ENCODE measurements at places on chromosomes 3 and 15. TPM values are rescaled to one million over a fixed set of nuclear protein-coding genes. Genes with fewer than 3 reads are reported as not detected.

- no peak for DNase-seq
Measured at GRCh38 chr3:60045686-60046085, 995.9 kb upstream of the CFAP20DC start.

- no peak for DNase-seq
Measured at GRCh38 chr3:116618930-116619329, 90.6 kb upstream of the TUSC7 start.

DNA sequence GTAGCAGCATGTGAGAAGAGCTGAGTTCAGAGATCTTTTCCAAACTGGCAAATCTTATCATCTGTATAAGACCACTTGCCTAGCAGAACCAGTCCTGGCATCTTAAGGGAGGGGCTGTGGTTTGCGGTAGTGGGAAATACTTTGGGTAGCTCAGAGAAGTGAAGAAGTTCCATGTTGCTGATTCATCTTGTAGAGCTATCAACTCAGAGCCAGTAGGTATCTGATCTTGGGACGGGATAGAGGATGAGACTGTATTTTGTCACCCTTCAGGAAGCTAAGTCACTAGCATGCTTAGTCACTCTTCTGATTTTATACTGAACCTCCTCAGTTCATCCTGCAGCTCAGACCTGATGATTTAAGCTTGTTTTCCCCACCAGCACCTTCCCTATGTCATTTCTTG lies 211.4 kb downstream of the NR1D2 start:
- DNase-seq = no peak

DNA sequence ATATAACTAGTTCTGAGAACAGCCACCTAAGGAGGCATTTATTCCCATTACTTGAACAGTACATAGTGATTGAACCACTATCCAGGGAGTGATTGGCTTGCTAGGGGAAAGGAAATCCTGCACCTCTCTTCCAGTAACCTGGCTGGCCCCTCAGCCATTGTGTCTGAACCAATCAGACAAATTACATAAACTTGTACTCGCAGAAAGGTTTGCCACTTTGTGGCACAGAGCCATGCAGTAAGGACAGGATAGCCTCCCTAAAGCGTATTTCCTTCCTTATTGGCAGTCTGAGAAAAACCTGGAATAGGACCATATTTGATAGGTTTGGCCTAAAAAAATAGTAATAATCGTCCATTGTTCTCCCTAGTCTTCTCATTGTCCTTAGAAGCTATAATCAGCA lies 19.0 kb downstream of the CMSS1 start:
- no peak for DNase-seq

GRCh38 chr3:60675424-60675823 lies 575.8 kb downstream of the FHIT start:
- DNase-seq = no peak

- DNase-seq = peak; percentile 96
Measured at GRCh38 chr3:181711325-181712135, at the start of gene SOX2. SOX2 (plus strand) TSS chr3:181711925; CDS start chr3:181712361, 436 bp downstream.

DNA sequence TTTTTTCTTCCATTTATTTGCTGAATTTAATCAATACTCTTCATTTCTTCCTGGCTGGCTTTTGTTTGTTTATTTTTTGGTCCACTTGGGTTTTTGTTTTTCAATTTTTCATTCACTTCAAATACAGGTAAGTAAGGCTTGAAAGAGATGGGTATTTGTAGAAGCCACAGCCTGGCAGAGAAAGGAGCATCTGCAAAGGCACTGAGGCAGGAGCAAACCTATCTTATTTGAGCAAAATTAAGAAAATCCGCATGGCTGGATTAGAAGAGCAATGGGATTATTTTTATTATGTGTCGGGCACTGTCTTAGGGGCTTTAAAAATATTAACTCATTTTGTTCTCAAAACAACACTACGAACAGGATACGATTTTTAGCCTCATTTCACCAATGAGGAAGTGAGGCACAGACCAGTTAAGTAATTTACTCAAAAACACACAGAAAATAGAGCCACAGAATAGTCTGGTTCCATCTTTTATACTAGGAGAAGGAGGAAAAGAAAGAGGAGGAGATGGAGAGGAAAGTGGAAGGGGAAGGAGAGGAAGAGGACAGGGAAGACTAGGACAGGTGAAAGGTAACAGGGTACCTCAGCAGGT lies 35.1 kb upstream of the CCDC80 start:
- DNase-seq = no peak

DNA sequence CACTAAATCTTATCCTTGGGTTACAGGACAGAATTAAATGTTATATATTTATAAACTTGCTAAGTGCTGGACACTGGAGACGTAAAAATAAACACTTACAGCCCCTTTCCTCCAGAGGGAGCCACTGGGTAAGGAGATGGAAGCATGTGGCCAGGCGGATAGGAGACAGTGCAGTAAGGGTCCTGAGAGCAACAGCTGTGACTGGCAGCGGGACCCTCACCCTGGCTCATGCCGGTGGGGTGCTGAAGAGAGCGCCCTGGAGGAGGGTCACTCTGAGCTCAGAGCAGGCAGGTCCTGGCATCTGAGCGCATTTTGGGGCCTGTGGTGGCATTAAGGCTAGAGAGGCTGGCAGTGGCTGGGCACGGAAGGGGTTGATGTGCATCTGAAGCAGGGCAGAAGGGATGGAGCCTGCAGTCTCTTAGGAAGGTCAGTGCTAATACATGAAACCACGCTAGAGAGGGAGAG lies 16.0 kb downstream of the SEC61A1 start:
- no peak for DNase-seq

DNA sequence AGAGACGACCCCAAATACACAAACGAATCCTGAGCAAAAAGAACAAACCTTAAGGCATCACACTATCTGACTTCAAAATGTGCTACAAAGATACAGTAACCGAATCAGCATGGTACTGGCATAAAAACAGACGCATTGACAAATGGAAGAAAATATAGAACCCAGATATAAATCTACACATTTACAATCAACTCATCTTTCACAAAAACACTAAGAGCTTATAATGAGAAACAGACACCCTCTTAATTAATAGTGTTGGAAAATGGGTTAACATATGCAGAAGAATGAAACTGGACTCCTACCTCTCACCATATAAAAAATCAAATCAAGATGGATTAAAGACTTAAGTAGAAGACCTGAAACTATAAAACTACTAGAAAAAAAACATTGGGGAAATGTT lies 130.3 kb upstream of the DCBLD2 start:
- DNase-seq = no peak

GRCh38 chr3:55367384-55367783 lies 119.7 kb downstream of the WNT5A start:
- DNase-seq = no peak

DNA sequence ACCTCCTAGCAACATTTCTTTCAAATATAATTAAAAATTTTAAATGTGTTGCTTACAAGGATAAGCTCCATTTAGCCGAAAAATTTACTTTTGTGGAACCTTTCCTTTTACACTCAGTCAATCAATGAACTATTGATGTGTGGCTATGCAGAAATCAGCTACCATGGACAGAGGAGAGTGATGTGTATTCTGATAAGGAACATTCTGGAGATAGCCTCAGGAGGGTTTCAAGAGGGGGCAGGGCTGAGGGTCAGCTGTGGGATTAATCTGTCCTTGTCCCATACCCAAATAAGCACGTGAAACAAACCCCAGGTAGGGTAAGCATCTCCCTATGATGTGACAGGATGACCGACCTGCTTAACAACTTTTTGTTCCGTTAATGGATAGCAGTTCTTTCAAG lies 192.6 kb upstream of the PROK2 start:
- DNase-seq = no peak

DNA sequence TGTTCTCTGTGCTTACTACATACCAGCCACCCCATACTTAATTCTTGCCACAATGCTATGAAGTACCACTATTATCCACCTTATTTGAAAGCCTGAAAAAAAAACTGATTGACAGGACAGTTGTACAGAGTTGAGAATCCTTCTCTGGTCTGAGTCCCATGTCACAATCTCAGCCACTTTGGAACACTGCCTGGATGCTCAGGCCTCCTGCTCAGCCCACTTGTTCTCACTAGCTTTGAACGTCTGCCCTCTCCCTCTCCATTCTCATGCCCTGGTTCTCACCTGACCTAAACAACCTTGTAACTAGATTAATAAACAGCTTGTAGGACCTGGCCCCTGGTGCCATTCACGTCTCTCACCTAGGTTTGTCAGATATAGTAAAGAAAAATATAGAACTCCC lies 53.9 kb downstream of the TRIM69 start:
- DNase-seq = no peak

DNA sequence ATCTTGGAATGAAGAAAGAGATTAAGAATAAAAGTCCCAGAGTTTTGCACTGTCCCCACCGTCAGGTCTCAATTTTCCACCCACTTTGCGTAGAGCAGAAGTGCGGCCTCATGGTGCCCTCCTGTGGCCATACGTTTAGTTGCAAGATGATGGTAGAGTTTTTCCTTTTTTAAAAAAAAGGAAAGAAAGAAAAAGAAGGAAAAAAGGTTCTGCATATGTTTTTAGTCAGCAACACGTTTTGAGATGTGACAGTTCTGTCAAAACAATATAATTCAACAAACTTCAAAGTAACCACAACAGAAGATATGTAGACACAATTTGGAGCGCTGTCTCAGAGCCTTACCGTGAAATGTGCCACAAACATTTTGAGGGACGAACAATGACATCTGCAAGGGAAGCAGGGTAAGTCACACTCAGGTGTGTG lies 24.6 kb downstream of the EBLN2 start:
- peak; percentile 48 for DNase-seq

DNA sequence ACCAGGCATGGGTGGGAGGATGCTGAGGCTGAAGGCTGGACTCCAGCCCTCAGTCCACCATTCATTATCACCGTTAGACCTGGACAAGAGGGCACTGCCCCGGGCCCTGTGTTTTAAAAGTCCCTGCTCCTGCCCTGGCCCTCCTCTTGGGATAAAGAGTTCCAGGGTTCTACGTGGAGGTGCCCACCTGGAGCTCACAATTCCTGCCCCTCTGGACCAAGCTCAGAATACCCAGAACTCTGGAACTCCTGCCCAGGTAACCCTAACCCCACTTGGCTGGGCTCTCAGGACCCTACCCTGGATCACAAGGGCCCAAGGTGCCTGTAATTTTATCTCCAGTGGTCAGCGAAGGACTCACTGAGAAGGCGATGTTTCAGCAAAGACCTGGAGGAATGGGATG lies 1.2 kb downstream of the CALML4 start:
- peak; percentile 23 for DNase-seq

DNA sequence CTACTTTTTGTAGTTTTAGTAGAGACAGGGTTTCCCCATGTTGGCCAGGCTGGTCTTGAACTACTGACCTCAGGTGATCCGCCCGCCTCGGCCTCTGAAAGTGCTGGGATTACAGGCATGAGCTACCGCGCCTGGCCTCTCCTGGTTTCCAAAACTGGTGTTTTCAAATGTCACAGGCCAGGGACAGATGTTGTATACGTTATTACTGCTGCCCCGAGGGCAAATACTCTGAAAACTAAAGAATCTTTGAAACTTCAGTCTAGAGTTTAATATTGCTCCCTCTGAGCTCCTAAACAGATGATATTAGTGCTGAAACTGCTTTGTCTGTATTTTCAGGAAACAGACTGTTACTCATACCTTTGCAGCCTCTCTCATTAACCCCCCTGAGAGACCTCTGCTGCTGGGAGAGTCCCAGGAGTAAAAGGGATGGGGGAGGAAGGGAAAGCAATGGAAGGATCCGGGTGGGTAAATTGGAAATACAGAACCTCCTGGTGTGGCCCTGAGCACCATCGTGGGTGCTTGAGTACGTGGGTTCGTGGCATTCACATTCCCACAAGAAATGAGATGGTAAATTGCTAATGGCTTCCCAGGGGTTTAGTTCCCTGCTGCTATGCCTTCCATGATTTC lies 96.3 kb upstream of the IGF1R start:
- no peak for DNase-seq

- no peak for DNase-seq
Measured at GRCh38 chr3:109195815-109196214, 59.3 kb downstream of the C3orf85 start.

DNA sequence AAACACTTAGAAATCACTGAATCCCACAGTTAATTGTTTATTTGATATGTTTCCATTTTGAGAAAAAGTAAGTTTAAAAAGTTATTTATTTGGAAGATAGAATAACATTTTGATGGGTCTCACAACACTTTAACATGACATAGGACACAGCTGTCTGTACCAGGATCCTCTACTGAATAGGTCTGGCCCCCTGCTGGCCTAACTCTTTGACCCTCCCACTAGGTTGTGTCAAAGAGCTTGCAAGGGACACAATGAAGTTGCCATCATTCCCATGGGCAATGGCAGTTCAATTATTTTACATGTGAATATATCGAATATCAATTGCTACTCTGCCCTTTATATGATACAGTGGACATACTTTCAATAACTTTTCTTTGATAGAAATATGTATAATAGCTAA lies 138.9 kb downstream of the EPHA3 start:
- DNase-seq = no peak

Gene MORC1
- total RNA-seq = not detected

Gene MASP1
- total RNA-seq = 0.58 TPM

Gene APBA2
- total RNA-seq = 8.8 TPM

Gene GP5
- not detected for total RNA-seq

Gene SLC22A14
- total RNA-seq = not detected

Gene CIB2
- 0.87 TPM for total RNA-seq

Gene CHRNA7
- total RNA-seq = 131 TPM

Gene CEP19
- not detected for total RNA-seq

Gene PCBP4
- total RNA-seq = 15.2 TPM

Gene TEX55
- not detected for total RNA-seq

Gene LMAN1L
- total RNA-seq = not detected

Gene ARGFX
- not detected for total RNA-seq

Gene EPHA3
- 5.5 TPM for total RNA-seq

Gene LYZL4
- not detected for total RNA-seq

Gene LRTM1
- total RNA-seq = not detected
